Activated T-cell treated with anti-CD3 and anti-CD28 coated beads for 48 hours (primary cell): ENCODE measurements at places on chromosomes 5 and 9.

- no peak for DNase-seq
Observed at GRCh38 chr5:157447201-157447637, 12.8 kb upstream of the NIPAL4 start.

- DNase-seq = no peak
Observed at GRCh38 chr5:118466418-118466817, 521.9 kb downstream of the DTWD2 start.

GRCh38 chr5:36378551-36378950 lies 76.8 kb upstream of the RANBP3L start:
- no peak for DNase-seq

DNA sequence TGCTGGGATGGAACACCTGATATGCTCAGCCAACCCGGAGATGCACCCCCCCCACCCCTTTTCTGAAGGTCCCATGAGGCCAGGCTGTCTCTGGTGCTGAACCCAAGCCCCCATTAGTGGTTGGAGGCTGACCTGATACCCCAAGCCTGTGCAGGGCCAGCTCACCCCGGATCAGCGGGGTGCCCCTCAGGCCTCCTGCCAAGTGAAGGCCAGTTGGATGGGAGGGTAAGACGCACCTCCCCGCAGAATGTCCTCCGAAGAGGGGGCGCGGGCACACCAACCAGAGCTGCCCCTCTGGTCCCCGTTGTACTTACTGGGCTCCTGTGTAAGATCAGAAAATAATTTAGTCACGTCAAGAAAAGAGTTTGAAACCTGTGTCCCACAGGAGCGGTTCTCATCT lies 76.8 kb upstream of the OTULINL start:
- no peak for DNase-seq

- no peak for DNase-seq
Observed at GRCh38 chr9:4929917-4930316, 55.2 kb upstream of the JAK2 start.

DNA sequence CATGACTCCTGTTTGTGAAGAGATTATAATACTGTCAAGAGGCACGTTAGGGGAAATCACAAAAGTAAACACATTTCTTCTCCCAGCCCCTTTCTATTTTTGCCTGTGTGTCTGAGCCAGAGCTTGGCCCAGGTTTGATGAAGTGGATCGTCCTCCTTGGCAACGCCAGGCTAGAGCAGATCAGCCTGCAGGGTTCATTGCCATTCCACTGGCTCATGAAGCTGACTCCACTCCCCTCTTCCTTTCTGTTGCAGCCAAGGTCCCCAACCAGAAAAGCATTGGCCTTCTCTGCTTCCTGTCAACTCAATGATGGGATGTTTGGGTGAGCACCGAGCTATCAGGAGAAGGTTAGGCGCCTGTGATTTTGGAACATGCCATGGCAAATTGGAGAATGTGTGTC lies 3.3 kb downstream of the ADRB2 start:
- DNase-seq = no peak

DNA sequence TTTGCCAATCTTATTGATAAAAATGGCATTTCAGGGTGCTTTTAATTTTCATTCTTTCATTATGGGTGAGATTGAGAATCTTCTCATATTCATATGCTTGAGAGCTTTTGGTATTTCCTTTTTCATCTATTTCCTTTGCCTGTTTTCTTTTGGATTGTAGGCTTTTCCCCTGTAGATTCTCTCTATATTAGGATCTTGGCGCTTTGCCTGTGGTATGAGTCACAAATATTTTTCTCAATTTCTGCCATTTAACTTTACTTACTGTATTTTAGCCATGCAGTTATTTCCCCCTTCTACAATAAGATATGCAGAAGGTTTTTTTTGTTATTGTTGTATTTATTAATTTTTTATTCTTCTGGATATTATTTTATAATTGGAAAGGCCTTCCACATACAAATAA lies 21.5 kb upstream of the KLF9 start:
- DNase-seq = no peak

- DNase-seq = peak; percentile 39
Observed at GRCh38 chr5:672329-673160, 20.6 kb downstream of the TPPP start.

GRCh38 chr9:77546376-77546950 lies 101.7 kb downstream of the GNA14 start:
- no peak for DNase-seq

GRCh38 chr5:69484891-69485290 lies 7.7 kb upstream of the OCLN start:
- no peak for DNase-seq

GRCh38 chr5:115713408-115713807 lies 87.6 kb upstream of the TMED7 start:
- no peak for DNase-seq

- DNase-seq = no peak
Observed at GRCh38 chr5:179227580-179228311, 117.5 kb downstream of the ADAMTS2 start.

GRCh38 chr5:51466214-51466613 lies 83.0 kb downstream of the ISL1 start:
- DNase-seq = no peak

- DNase-seq = no peak
Observed at GRCh38 chr9:116715751-116716150, 28.6 kb downstream of the TRIM32 start.

DNA sequence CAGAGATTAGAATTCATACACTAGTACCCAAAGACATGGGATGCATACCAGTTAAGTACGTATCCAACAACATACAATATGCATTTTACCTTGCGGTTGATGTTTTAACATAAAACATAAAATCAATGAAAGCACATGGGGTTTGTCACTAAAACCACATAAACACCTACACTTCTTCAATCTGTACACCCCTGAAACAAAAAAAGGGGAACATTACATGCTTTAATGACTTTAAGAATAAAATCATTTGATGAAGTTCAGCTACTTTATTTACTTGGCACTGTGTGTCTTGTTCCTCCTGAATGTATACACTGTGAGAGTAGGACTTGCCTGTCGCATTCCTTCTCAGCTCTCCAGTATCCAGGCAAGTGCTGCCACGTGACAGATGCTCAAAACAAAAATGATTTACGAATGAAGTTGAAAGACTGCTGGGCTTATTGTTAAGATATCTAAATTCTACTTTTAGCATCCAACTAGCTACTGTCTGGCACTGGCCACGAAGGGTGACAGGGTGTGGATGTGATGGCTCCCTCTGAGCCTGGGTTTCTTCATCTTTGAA lies 21.0 kb downstream of the TNFSF15 start:
- DNase-seq = no peak

GRCh38 chr5:135155616-135156214 lies 121.7 kb upstream of the PITX1 start:
- DNase-seq = no peak

- DNase-seq = peak; percentile 40
Observed at GRCh38 chr5:73298772-73299630, 126.0 kb downstream of the TMEM174 start.

- no peak for DNase-seq
Observed at GRCh38 chr5:61159836-61160235, 2.4 kb downstream of the SMIM15 start.

GRCh38 chr5:171757853-171758535 lies 27.6 kb upstream of the SMIM23 start:
- no peak for DNase-seq

GRCh38 chr5:40124367-40124766 lies 555.3 kb upstream of the PTGER4 start:
- no peak for DNase-seq

- no peak for DNase-seq
Observed at GRCh38 chr9:11269036-11269435, 656.2 kb upstream of the PTPRD start.

- peak; percentile 62 for DNase-seq
Observed at GRCh38 chr5:175718401-175719108, 60.7 kb downstream of the HRH2 start.

GRCh38 chr9:96175796-96176195 lies 126.2 kb downstream of the HSD17B3 start:
- DNase-seq = no peak
